ENCODE measurements at places on chromosomes 2 and 18.

- no peak for DNase-seq
These were observed 104.7 kb upstream of the STPG4 start for GRCh38 chr2:47259829-47260228.

- DNase-seq: no peak
These were observed 74.9 kb downstream of the MTCL1 start for GRCh38 chr18:8780227-8780626.

DNA sequence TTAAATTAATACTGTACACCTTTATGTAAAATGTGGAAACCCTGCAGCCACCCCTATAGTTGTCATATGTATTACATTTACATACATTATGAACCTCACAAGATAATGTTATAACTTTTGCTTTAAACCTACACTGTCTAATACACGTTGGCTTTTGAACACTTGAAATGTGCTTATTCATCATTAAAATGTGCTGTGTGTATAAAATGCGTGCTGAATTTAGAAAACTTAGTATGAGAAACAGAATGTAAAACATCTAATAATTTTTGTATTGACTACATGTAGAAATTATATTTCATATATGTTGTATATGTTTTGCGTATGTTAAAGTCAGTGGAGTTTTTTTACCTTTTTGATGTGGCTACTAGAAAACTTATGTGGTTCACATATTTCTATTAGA, 68.8 kb downstream of the MAPRE2 start:
- DNase-seq: no peak

GRCh38 chr2:102508863-102509262, 35.8 kb downstream of the SLC9A4 start:
- DNase-seq: no peak

DNA sequence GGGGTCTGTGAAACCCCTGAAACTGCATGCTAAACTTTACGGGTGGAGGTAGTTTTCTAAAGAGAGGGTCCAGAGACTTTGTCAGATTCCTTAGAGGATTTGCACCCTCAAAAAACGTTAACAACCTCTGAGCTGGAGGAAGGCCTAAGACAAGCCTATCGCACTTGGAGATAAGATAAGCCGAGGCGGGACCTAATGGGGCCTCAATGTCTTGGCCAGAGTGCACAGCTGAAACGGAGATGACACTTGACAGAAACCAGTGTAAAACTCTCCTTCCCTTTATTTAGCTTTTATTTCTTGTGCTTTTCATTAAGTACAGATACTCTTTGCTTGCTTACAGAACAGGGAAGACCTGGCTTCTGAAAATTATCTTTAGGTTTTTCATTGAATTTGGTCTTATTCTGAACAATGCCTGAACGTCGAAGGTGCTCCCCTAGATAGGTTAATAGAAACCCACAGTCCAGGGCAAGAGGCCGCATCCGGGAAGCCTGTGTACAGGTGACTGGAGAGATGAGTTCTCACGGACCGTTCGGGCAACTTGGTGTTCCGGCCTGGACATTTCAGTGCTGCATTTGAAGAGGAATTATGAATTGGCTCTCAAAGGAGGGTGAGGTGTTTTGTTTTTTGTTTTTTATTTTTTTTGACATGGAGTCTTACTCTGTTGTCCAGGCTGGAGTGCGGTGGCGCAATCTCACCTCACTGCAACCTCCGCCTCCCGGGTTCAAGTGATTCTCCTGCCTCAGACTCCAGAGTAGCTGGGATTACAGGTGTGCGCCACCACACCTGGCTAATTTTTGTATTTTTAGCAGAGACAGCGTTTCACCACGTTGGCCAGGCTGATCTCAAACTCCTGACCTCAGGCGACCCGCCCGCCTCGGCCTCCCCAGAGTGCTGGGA, 49.7 kb downstream of the SH3BP4 start:
- no peak for DNase-seq

DNA sequence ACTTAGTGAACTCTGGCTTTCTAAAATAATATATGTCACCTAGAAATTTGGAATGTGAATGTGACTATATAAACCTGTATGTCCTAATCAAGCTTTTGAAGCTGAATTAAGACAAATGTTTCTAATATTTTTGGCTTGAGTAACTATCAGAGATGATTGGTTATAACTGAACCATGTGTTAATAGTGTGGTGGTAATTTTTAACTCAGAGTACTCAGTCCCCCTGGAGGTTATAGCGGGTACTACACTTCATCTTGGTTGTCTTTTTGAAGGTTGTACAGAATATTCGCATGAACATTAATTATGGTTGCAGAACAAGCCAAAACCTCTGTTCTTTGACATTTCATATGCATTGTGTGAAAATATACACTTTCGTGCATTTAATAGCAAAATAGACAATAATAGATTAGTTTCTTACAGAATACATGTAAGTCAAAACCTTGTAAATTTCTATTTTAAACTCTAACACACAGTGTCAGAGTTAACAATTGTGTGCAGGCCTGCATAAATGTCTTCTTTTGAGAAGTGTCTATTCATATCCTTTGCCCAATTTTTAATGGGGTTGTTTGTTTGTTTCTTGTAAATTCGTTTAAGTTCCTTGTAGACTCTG, 86.0 kb downstream of the OSBPL6 start:
- no peak for DNase-seq
